ENCODE measurements at places on chromosomes 7 and 10. TPM values are rescaled to one million over a fixed set of nuclear protein-coding genes. Genes with fewer than 3 reads are reported as not detected.

Gene AQP1
- total RNA-seq = 0.54 TPM

- no peak for DNase-seq
Observed at GRCh38 chr7:128810997-128811396, 19.2 kb upstream of the FLNC start.

DNA sequence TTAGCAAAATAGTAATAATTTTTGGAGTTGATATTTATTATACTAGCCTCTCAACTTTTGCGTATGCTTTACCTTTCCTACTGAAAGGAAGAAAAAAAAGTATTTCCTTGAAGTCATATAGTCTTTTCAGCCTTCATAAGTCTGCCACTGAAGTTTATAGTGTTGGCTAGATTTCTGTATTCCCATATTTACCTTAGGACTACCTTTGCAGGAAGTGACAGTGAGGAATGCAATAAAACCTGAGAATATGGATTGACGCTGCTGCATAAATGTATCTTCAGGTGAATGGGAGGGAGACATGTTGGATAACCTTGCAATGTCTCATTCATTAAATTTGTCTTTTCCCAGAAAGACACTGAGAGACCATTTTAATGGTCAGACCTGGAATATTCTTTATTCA lies 6.6 kb upstream of the LRRTM3 start:
- DNase-seq = no peak

- DNase-seq = no peak
Observed at GRCh38 chr7:131955679-131956078, 399.3 kb upstream of the PODXL start.

GRCh38 chr10:125692601-125693523 lies 9.9 kb upstream of the TEX36 start:
- peak; percentile 84 for DNase-seq

GRCh38 chr7:17690030-17690429 lies 250.3 kb downstream of the SNX13 start:
- peak; percentile 90 for DNase-seq

GRCh38 chr7:150967349-150967748 lies 10.8 kb downstream of the KCNH2 start:
- no peak for DNase-seq

Gene FAM221A
- total RNA-seq = 0.43 TPM

- DNase-seq = no peak
Observed at GRCh38 chr7:29253225-29253624, 58.6 kb downstream of the CHN2 start.

Gene DNAH11
- 0.51 TPM for total RNA-seq

DNA sequence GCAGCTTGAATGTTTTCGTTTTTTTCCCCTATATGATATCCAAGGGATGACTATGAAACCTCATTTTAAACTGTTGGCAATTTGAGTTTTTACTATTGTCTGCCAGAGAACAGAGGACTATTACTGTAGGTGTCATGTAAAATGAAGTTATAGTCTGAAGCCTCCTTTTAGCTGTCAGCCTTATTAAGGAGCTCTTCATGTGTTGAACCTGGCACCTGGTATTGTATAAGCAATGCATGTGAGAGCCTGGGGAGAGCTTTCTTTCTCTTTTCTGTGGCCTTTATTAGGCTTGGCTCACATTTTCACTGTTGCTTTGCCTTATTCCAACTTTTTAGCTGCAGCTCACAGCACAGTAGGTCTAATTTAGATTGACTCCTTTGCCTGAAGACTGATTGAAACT lies 119.1 kb upstream of the FOXP2 start:
- no peak for DNase-seq

GRCh38 chr7:80816806-80817205 lies 102.0 kb downstream of the SEMA3C start:
- no peak for DNase-seq

GRCh38 chr7:81349044-81349443 lies 420.8 kb downstream of the HGF start:
- peak; percentile 23 for DNase-seq

DNA sequence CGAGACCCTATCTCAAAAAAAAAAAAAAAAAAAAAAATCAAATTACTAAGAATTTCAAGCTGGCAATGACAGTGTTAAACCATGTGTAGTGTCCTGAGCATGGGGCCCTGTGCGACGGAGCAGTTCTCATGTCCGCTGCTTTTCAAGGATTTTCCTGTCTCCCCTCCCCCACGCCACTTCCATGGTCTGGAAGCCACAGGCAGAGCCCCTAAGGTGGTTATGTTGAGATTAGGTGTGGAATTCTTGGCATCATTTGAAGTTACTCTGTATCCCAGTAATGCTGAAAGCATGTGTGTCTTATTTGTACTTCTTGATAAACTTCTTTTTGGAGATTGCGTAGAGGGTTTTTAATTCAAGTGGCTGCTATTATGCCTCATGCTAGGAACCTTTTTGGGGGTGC lies 65.2 kb downstream of the PFKFB3 start:
- DNase-seq = no peak

Gene SPDYE9
- total RNA-seq = not detected

- no peak for DNase-seq
Observed at GRCh38 chr10:101752241-101752640, 23.7 kb downstream of the FGF8 start.

- DNase-seq = no peak
Observed at GRCh38 chr7:31345421-31345820, 4.9 kb upstream of the NEUROD6 start.

DNA sequence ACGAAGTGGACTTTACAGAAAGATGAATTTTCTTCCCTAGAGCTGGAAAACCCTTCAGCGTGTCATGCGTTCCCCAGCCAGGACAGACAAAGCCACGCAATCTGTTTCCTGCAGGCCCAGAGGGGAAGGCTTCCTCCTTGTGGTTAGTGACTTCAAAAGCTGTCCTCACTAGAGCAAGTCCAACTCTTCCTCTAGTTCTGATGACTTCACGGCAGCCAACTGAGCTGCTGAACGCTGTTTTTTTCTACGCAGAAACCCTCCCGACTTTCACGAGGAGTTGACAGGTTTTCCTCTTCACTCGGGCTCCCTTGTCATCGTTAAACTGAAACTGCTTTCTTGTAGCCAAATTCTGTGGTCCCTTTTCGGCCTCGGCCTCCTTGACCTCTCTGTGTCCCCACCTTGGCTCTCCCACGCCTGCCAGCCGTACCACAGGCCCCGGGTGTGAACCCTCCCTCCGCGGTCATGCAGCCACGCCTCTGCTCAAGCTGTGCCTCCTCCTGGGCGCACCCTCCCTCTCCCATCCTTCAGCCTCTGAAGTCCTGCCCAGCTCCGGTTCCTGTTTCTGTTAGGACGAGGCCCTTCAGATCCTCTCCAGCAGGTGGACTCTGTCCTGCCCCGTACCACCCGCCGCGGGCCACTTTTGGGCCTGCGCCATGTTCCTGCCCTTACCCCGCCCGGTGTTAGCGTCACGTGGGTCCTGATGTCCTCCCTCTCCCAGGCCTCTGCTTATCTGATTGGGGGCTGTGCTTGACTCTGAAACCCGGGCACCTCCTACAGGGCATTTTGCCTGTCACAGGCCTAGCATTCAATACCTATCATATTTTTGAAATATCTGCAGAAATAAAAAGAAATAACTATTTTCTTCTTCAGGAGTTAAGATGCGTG lies 39.3 kb downstream of the CUX1 start:
- DNase-seq = peak; percentile 85

DNA sequence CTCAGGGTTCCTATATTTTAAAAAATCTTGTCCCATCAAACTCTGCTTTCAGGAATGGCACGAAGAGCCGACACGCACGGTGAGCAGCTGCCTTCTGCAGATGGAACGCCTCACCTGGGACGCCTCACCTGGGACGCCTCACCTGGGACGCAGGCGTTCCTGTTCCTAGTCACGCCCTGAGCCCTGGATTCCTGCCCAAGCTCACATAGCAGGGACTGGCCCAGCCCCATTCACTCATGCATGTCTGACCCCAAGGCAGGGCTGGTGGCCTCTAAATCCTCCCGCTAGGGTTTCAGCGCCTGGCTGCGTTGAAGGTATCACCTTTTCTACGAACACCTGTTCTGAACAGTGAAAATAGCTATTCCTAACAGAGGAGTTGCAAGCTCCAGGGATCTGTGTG lies 49.8 kb downstream of the CARD11 start:
- DNase-seq = no peak

Gene TAC1
- not detected for total RNA-seq

GRCh38 chr10:26860102-26860442 lies 686 bp downstream of the ABI1 start:
- peak; percentile 83 for DNase-seq

DNA sequence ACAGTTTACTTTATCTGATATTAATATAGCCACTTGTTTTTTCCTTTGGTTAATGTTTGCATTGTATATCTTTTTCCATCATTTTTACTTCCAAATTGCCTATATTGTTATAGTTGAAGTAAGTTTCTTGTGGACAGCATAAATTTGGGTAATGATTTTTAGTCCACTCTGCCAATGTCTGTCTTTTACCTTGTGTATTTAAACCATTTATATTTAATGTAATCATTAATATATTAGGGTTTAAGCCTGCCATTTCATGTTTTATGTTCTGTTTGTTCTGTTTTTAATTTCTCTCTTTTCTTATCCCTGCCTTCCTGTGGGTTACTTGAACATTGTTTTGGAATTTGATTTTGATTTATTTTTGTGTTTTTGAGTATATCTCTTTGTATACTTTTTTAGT lies 12.8 kb upstream of the NOD1 start:
- DNase-seq = no peak

Gene HOXA3
- 2.1 TPM for total RNA-seq

DNA sequence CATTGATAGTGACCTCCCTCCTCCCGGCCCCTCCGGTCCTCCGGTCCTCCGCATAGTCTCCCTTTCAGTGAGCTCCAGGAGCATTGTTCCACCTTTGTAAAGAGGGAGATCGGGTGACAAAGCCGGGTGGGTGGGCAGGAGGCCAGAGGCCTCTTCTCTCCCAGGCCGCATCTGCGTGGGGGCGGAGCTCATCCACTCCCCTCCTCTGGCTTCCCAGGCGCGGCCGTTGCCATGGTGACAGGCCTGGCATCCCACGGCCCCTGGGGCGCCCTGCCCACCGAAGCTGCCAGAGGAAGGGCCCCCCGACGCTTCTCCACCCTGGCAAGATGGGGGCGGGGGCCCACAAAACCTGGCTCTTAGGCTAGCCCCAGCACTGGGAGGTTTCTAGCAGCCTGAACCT lies 4.4 kb upstream of the FZD9 start:
- peak; percentile 33 for DNase-seq

- DNase-seq = peak; percentile 30
Observed at GRCh38 chr10:13853854-13854253, 267.1 kb downstream of the PRPF18 start.

Gene HTR5A
- total RNA-seq = not detected

GRCh38 chr10:12740813-12741212 lies 260.7 kb downstream of the CCDC3 start:
- DNase-seq = no peak

GRCh38 chr10:72086466-72087391 lies 1.6 kb downstream of the SPOCK2 start:
- DNase-seq = peak; percentile 13

- DNase-seq = no peak
Observed at GRCh38 chr10:123139521-123140163, 3.9 kb downstream of the HMX3 start.

Gene OR6V1
- not detected for total RNA-seq

Gene COX19
- 5.5 TPM for total RNA-seq

Gene GAD2
- total RNA-seq = not detected
